ENCODE measurements at places on chromosomes 11 and 22. TPM values are rescaled to one million over a fixed set of nuclear protein-coding genes. Genes with fewer than 3 reads are reported as not detected.

CASP1 gene
- 5.2 TPM for total RNA-seq

CRYAB gene
- total RNA-seq: 0.69 TPM

ZBTB44 gene
- 23.6 TPM for total RNA-seq

LAYN gene
- not detected for total RNA-seq

CNGA4 gene
- total RNA-seq: not detected

GP1BB gene
- total RNA-seq: not detected

VPREB1 gene
- not detected for total RNA-seq

GTSE1 gene
- total RNA-seq: 15.3 TPM

SCGB1D1 gene
- total RNA-seq: not detected

CSTF3 gene
- total RNA-seq: 43.6 TPM

- no peak for DNase-seq
These were observed 6.1 kb upstream of the MCAM start for GRCh38 chr11:119322921-119323531.

DNA sequence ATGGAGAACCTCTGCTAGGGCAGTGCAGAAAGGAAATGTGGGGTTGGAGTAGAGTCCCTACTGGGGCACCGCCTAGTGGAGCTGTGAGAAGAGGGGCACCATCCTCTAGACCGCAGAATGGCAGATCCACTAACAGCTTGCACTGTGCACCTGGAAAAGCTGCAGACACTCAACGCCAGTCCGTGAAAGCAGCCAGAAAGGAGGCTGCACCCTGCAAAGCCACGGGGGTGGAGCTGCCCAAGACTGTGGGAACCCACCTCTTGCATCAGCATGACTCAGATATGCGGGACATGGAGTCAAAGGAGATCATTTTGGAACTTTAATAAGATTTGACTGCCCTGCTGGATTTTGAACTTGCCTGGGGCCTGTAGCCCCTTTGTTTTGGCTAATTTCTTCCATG is 8.7 kb downstream of the TSKU start:
- peak; percentile 35 for DNase-seq

DNA sequence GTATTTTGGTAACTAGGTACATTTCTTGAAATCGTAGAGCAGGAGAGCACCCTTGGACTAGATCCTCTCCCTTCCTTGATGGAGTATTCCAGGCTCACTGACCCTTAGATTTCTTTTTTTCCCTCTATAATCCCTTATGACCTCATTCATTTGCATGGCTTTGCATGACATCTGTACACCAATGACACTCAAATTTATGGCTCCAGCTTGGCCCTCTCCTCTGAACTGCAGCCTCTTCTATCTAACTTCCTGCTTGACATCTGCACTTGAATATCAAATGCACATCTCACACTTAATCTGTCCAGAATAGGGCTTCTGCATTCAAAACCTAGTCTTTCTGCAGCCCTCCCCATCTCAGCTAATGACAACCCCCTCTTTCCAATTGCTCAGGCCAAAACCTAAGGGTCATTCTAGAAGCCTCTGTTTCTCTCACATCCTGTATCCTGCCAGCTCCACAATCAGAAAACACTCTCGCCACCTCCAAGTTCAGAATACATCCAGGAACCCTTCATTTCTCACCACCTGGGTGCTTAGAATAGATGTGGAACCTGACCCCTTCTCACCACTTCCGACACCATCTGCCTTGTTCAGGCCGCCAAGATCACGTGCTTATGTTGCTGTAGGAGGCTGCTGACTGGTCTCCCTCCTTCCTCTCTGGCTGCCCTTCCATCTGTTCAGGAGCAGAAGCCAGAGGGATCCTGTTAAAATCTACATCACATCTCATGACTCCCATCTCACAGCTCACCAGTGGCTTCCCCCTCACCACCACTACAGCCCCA is 138.9 kb upstream of the MTNR1B start:
- no peak for DNase-seq

DNA sequence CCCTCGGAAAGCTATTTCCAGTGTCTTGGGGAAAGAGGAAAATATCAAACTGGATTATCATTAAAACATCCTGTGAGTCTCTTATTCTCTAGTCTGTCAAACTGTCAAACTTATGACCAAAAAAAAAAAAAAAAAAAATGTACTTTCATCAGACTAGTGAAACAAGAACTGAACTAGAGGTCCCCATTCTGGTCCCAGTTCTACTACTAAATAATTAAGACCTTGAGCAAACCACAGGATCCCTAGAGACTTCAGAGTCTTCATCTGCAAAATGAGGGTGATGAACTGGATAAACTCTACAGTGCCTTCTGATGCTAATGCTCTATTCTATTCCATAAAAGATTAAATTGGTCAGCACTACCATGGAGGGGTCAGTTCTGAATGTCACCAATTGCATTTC is 105.8 kb downstream of the SERGEF start:
- DNase-seq: no peak

DNA sequence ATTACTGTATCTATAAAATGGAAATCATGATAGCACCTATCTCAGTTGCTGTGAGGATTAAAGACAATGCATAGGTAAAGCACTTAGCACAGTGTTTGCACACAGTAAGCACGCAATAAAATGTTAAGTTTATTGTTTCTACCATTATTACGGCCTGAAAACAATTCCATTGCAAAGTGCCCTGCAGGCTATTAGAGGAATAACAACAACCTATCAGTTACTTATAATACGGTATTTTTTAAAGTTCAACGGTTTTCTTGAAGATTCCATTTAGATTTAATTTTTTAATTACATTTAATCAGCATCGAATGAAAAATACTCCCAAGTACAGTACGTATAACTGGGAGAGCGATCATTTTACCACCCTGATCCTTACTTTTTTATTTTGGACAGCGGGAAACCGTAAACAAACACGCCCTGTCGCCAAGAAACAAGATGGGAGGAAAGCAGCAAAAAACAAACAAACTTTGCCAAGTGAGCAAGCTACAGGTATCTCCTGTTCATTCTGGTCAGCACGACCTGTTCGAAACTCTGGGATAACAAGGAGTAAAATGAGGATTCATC is 893 bp downstream of the SLC36A4 start:
- DNase-seq: no peak

GRCh38 chr11:134559602-134559962 is 147.5 kb upstream of the B3GAT1 start:
- no peak for DNase-seq

- no peak for DNase-seq
These were observed 51.4 kb upstream of the CRTAM start for GRCh38 chr11:122786896-122787295.

GRCh38 chr22:24420977-24421343 is 6.4 kb upstream of the ADORA2A start:
- no peak for DNase-seq

- DNase-seq: no peak
These were observed 122.8 kb downstream of the OR4C45 start for GRCh38 chr11:50155508-50155907.

DNA sequence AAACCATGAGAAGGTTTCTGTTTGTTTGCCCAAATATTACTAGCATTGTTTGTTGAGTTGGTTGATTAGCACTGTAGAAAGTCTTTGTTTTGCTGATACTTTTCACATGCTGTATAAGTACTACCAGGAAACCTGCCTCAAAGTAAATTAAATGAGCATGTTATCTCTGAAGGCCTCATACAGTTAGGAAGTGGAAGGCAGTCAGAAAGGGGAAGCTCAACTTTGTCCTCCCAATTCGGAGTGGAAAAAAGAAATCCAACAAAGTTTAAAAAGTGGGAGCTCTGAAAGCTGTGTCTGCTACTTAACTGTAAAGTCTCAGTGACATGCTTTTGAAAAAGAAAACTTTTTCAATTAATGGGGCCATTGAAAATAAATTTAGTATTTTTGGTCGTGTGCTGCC is 188.3 kb upstream of the BLID start:
- no peak for DNase-seq

DNA sequence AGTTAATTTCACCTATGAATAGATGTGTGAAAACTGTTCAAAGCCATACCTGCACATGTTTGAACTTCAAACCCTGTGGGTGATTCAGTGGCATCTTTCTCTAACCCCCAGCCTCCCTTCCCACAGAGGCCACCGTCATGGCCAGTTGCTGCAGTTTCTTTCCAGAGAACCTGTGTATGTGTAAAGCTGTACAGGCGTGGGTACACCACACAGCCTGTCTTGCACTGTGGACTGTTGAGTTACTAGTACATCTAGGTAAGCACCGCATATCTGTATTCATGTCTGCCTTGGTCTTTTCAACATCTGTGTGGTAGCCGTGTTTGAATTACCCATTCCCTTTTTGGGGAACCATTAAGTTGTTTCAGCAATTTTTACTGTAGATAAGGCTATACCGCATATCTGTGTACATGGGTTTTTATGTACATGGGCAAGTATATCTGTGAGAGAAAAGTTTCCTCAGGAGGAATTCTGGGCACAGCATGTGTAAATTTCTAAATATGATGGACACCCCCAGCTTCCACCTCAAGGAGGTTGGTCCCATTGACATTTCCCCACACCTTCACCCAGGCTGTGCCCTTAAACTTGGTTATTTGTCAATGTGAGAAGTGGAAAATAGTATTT is 13.9 kb downstream of the NEAT1 start:
- DNase-seq: no peak

DNA sequence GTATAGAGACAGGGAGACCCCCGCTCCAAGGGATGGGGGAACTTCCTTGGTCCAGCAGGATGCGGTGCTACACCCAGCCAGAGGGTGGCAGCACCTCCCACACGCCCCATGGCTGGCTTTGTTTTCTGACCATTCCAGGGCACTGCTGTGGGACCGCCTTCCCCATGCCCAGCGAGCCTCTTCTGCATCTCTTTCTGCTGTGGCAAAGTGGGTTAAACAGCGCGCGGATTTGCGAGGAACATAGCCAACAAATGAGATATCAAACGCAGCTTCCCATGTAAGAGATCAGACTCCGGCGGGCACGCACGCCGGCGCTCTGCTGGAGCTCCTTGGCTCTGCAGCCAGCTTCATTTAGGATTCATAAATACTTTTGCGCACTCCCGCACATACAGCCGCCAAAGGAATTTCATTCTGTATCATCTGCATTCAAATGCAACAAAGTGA is 485.8 kb upstream of the CADM1 start:
- no peak for DNase-seq

- no peak for DNase-seq
These were observed 86.4 kb upstream of the MTNR1B start for GRCh38 chr11:92882828-92883611.

DNA sequence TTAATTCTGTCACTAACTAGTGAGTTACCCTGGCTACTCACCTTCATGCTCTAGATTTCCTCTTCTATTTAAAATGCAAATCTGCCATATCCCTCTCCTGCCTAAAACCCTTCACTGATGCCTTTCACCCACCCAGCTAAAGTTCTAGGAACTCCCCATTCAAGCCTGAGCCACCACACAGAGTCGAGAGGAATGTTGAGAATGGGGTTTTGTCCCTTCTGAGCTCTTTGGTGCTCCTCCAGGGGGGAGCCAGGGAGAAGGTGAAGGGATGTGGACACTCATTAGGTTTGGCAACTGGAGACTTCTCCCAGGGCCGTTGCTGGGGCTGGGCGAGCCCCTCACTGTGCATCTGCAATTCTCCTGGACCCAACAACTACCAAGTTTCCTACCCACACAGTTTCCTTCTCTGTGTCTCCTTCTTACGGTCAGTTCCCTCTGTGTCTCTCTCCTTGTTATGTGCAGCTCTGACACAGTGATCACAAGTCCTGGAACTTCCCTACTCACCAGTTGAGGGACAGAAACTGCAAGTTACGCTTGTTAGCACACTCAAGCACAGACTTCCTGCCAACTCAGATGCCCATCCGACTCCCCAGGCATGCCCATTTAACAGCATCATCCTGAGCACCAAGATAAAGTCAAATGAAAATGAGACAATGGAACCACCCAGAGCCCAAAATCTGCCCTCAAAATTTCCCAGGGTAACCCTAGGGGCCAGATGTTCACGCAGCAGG is 6.5 kb upstream of the IL10RA start:
- no peak for DNase-seq

GRCh38 chr11:119034813-119035212 is 4.1 kb upstream of the SLC37A4 start:
- DNase-seq: no peak

- no peak for DNase-seq
These were observed 540.8 kb downstream of the SOX6 start for GRCh38 chr11:15815246-15816195.

GRCh38 chr11:61164606-61165424 is 3.6 kb upstream of the VPS37C start:
- no peak for DNase-seq

DNA sequence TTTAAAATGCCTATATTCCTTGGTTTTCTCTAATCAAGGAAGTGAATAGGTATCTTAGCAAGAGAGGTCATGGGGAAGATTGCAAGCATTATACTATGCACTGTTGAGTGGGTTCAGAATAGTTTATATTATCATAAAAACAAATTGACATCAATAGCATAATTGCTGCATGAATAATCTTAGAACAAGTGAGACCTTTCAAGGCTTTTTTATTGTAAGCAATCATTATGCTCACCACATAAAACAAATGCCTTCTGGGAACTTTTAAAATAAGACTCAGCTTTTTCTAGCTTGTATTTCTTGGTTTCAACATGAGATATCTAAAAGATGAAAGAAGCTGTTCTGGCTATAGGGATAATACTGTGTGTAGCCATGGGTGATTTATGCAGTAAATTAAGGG is 135.6 kb upstream of the ZC3H12C start:
- no peak for DNase-seq

DNA sequence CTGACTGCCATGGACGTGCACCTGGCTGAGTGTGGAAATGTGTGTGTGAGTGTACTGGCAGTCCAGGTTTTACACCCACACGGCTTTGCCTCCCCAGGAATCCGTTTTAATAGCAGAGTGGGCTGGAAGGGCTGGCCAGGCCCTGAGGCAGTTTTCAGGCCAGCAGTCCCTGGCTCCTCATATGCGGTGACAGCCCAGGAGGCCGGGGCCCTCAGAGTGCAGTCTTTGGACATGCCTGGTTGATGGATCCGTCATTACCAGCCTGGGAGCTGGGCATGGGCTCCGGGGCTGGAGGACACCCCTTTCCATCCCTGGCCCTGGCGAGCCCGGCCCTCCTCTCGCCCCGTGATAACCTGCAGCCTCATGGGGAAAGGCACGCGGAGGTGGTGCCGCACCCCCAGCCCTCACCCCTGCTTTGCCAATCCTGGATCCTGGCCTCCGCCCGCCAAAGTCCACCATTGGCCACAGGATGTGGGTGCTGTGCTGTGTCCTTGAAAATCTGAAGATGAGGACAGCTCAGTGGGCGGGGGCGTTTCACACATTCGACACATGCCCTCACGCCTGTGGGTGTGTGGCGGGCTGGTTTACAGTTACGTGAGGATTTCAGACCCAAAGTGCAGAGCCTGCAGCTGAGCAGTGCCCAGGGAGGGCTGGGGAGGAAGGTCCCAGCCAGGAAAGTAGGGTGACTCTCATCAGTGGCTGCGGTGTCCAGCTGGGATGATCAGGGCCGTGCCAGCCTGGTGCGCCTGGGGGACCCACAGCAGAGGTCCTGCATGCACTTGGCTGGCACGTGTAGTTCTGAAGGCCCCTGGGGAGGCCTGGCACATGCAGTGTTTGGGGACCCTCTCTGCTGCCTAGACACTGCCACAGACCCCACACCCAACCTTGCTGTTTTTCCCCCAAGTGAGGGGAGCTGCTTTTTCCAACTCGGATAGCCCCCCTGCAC is 55.1 kb downstream of the RTN4R start:
- DNase-seq: no peak

Data from HepG2 (cell line).